GM23338 (cell line): ENCODE measurements at places on chromosomes 2 and 18.

- DNase-seq = peak; percentile 65
Observed at GRCh38 chr2:80300346-80300745, 4.2 kb downstream of the LRRTM1 start.

GRCh38 chr2:69465513-69466456, 28.6 kb upstream of the NFU1 start:
- no peak for DNase-seq

- DNase-seq = no peak
Observed at GRCh38 chr2:26052740-26053139, 18.9 kb downstream of the RAB10 start.

- DNase-seq = no peak
Observed at GRCh38 chr2:55856936-55857335, 66.6 kb downstream of the EFEMP1 start.
